ENCODE measurements at places on chromosomes 13 and 19.
A peak's percentile ranks its signal among the peaks of the same experiment; 100 is the strongest.

- peak; percentile 61 for DNase-seq
These were observed 572.8 kb downstream of the PCDH9 start for GRCh38 chr13:66657165-66657881.

GRCh38 chr13:98960606-98961502, 17.0 kb downstream of the DOCK9 start:
- no peak for DNase-seq

GRCh38 chr13:69947582-69947981, 160.0 kb upstream of the ATXN8OS start:
- DNase-seq = no peak

GRCh38 chr13:24161980-24162525, 1.5 kb downstream of the SPATA13 start:
- DNase-seq = no peak

DNA sequence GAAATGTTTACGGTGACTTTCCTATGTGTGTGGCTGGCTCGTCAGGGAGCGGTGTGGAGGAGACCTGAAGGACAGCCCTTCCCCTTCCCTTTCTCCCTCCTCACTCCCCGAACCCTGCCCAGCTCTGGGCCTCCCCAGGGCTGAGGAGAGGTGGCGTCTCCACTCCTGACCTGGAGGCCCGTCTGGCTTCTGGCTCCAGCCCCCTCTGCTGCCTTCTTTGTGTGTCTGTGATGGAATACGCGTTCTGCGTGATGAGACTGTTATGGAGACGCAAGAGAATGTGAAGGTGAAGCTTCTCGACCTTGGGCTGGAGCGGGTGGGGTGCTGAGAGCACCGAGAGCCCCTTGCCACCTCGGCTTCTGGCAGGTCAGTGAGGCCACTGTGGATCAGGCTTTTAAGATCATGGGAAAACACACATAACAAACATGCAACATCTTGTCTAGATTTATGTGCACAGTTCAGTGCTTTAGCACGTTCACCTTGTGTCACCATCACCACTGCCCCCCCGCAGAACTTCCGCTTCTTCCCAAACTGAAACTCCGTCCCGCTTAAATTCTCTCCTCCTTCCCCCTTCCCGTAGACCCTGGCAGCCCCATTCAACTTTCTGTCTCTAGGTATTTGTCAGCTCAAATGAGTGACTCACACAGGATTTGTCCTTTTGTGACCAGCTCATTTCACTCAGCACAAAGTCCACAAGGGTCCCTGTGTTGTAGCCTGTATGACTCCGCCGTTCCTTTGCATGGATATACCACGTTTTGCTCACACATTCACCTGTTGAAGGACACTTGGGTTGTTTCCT, 24.7 kb downstream of the ATP11A start:
- DNase-seq = no peak

GRCh38 chr13:103762523-103762922, 696.3 kb upstream of the SLC10A2 start:
- no peak for DNase-seq

- DNase-seq = no peak
These were observed 494.3 kb downstream of the FOXO1 start for GRCh38 chr13:40172149-40172591.

DNA sequence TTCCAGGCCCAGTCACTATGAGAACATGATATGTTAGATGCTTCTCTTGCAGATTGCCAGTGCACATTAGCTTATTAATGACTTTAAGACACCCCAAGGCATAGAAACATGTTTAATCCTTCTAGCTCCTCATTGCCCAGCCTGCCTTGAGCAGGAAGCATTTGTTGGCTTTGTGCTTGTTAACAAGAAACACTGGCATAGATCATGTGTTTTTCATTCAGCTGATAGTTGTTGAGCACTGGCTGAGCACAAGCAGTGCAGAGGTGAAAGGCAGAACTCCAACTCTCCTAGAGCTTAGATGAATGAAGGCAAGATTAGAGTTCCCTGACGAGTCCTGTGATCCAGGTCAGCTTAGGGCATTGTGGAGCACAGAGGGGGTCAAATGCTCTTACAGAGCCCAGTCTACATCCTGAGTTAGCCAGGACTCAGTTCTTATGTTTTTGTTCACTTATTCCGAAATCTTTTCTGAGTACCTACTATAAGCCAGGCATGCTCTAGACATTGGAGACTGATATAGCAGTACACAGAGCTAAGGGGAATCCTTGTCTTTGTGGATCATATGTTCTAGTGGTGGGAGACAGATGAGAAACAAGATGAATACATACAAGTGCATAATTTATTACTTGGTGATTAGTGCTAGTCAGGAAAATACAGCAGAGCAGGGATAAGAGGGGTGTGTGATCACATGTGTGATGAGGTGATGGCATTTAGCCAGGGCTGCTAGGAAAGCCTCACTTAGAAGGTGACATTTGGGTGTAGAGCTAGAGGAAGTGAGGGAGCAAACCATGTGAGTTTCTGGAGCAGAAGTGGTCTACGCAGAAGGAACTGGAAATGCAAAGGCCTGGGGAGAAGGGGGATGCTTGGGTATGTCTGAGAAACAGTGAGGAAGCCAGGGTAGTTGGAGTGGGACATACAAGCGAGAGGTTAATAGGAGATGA, 101.2 kb downstream of the WASF3 start:
- no peak for DNase-seq

- no peak for DNase-seq
These were observed 3.3 kb downstream of the RPS19 start for GRCh38 chr19:41863209-41863931.

GRCh38 chr13:99197117-99197651, 3.5 kb upstream of the UBAC2 start:
- DNase-seq = no peak

- no peak for DNase-seq
These were observed 5.4 kb downstream of the ATP4B start for GRCh38 chr13:113652404-113653263.

DNA sequence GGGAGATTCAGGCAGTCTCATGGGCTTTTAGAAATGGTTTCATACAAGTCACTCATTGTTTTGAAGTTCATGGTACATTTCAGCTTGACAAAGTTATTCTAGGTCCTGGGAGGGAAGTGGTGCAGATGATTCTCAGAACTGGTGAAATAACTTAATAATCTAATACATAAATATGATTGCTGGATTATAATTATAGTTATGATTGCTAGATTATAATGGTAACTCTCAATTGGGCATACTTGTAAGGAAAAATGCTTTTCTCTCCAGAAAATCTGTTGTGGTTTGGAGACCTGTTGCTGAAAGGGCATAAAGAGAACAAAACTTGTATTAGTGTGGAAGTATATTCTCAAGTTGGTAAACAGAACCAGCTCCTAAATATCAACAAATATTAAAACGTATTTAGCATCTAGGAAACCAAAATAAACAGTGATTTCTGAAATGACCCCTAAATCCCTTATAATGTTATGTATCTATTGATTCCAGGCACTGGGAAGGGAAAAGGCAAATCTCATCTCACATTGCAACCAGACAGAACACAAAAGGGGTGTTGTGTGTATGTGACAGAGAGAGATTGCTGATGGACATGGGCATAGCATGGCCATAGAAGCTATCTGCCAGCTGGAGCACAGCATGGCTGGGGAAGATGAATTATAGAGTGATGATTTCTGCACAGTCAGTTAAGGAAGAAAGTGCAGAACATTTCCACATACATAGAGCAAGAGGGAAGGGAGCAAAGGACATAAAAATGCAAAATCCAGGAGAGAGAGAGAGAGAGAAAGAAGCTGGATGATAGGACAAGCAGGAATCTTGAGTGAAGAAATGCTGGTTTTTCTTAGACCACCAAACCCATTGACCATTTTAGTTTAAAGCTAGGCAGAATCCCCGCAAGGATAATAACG, 87.1 kb upstream of the FRY start:
- no peak for DNase-seq

DNA sequence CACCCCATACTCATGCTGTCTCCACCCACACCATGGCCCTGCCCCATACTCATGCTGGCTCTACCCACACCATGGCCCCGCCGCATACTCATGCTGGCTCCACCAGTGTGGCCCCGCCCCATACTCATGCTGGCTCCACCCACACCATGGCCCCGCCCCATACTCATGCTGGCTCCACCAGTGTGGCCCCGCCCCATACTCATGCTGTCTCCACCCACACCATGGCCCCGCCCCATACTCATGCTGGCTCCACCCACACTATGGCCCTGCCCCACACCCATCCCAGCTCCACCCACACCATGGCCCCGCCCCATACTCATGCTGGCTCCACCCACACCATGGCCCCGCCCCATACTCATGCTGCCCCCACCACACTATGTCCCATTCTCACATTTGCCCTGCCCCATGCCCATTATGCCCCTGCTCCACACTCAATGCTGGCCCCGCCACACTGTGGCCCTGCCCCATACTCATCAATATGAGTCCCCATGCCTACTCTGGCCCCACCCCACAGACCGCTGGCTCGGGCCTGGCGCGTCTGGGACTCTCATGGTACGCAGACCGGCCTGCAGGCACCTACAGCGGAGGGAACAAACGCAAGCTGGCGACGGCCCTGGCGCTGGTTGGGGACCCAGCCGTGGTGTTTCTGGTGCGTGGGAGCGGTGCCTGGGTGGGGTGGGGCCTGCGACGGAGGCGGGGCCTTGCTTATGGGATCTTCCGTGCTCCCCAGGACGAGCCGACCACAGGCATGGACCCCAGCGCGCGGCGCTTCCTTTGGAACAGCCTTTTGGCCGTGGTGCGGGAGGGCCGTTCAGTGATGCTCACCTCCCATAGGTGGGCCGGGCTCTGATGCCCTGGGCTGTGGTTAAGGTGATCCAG, 3.7 kb upstream of the ARHGAP45 start:
- no peak for DNase-seq

DNA sequence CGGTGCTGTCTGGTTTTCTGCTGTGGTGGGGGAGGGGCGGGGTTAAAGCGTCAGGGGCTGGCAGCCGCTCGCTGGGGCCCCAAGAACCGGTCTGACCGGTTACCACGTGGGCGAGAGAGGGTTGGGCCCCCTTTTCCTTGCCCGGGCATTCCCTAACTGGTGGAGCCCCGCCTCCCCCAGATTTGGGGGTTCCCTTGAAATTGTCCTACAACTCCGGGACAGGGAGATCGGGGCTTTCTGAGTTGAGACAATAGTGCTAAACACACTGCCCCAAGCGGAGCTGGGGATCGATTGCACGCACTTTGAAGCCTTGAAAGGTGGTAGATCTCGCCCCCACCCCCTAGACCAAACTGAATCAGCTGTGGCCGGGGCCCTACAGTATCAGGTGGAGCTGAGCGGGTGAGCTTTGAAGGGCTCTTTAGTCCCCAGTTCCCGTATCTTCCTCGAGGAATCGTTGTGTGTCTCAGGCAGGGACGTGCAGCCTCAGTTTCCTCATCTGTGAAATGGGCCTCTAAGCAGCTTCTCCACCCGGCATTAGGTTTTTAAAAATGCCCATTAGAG, 4.8 kb downstream of the IER2 start:
- peak; percentile 57 for DNase-seq

DNA sequence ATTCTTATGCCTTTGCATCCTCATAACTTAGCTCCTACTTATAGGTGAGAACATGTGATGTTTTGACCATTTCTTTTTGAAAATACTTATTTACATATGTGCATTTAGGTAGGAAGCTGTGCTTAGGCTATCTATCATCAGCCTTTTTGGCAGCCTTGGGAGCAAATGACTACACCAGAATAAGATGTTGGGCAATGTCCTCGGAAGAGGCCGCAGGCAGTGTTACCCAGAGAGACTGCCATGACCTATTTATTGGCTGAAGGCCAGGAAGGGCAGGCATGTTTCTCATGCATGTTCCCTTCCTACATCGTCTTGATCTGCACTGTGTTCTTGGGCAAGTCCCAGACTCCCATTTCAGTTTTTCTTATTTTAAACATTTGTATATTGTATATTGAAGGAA, 122.3 kb downstream of the B3GLCT start:
- peak; percentile 14 for DNase-seq

- peak; percentile 82 for DNase-seq
These were observed 25.0 kb downstream of the SH3GL1 start for GRCh38 chr19:4375164-4376027.

DNA sequence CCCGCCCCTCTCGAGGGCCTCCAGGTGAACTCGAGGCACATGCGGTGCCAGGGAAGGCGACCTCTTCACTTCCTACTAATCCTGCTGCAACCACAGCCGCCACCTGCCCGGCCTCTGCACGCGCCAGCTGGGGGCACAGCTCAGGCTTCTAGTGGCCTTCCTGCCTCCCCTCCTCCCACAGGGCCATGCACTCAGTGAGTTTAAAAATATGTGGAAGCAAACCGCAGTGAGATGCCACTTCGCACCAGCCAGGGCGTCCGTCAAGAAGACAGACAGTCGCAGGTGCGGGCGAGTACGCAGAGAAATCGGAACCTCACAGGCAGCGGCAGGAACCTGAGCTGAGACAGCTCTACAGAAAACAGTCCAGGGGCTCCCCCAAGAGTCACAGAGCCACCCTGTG, 10.4 kb downstream of the LMNB2 start:
- no peak for DNase-seq

GRCh38 chr19:7260161-7260560, 34.1 kb downstream of the INSR start:
- DNase-seq = no peak

- peak; percentile 85 for DNase-seq
These were observed 904 bp upstream of the ALOX5AP start for GRCh38 chr13:30734439-30734838.

GRCh38 chr19:8528500-8528899, 14.5 kb upstream of the ZNF414 start:
- no peak for DNase-seq

DNA sequence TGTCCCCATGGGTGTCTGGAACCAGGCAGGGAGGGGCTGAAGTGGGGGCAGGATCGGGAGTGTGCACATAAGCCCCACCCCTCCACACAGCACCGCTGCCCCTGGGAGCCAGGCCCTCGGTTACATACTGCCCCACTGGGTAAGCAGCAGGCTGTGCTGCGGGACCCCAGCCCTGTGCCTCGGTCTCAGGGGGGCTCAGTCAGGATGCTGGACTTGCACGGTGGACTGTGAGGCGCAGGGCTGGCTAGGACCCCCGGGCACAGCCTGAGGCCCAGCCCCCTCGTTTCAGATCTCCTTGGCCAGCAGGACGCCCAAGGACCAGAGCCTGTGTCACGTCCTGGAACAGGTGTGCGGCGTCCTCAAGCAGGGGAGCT, 16.3 kb downstream of the MPND start:
- no peak for DNase-seq

- no peak for DNase-seq
These were observed 52.7 kb downstream of the ATP11A start for GRCh38 chr13:112742583-112742982.

- peak; percentile 77 for DNase-seq
These were observed 64.9 kb upstream of the HTR2A start for GRCh38 chr13:46961719-46962118.

DNA sequence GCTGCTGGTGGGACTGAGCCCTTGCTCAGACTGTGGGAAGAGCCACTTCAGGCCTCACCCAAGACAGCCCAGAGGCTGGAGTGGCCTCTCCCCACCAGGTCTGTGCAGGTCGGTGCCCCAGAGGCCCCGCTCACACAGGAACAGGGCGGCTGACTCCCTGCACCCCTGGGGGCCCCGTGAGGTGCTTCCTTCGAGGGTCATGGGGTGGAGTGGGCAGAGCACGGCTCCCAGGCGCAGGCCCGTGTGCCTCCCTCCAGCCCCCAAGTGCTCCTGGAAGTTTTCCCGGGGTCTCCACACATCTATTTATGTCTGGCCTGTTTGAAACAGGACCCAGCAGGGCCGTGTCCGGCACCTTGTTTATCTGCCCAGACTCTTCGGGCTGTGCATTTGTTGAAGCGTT, 9.5 kb upstream of the TMEM255B start:
- DNase-seq = no peak
